Fibroblast of the aortic adventitia (primary cell): ENCODE measurements at places on chromosomes 4 and X.

DNA sequence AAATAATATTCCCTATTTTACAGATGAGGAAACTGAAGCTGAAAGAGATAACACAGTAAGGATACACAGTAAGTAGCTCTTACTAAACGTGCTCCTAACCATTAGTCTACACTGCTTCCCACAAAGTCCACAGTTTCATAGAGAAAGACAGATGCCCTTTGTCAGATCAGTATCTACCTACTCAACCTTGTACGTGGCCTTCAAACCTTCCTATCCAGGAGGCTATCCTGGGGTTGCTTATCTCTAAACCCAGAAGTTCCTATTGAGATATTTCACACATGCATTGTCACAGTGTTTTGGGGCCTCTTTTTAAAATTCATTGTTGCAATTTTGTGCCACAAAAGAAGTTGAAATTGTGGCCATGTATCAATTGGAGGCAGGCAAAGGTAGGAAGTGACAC lies 208.0 kb downstream of the ENOX2 start:
- no peak for DNase-seq

GRCh38 chr4:140213749-140214148 lies 59.8 kb upstream of the MAML3 start:
- peak; percentile 36 for DNase-seq

DNA sequence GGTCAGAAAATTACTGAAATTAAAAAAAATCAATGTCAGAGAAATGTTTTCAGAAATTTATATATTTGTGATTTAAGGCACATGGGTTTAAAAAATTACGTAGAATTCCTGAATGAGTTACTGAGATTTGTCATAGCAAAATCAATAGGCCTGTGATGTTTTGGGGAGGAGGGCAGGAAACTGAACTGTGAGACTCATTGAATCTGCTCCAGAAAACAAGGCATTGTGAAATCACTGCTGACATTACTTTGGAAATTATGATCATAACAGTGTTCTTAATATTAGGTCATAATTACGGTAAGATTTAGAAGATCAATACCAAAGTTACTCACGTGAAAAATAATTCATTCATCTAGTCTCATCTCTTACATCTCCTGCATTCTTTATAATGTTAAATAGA lies 5.3 kb downstream of the FGF5 start:
- peak; percentile 53 for DNase-seq

- DNase-seq, result no peak
Measured at GRCh38 chrX:21698272-21698671, 40.1 kb upstream of the KLHL34 start.

GRCh38 chr4:129264008-129264657 lies 168.2 kb downstream of the C4orf33 start:
- no peak for DNase-seq

DNA sequence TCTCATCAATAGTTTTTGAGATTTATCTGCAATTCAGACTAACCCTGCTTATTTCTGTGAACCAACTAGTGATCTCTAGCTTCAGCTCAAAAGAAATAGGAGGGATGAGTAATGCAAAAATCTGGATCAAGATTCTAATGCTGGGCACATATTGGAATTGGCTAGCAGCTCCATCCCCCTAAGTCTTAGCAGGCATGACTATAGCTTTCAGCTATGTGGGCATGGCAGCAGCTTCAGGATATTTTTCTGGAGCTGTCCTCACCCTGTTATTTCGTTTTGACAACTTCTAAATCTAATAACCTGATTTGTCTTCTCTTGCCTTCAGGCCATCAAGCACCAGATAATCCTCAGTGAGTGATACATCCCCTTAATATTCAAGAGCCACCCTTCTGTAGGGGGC lies 50.8 kb upstream of the GNPDA2 start:
- DNase-seq, result no peak

- DNase-seq, result no peak
Measured at GRCh38 chrX:10208281-10208856, 51.6 kb downstream of the CLCN4 start.

GRCh38 chrX:50448565-50448964 lies 22.1 kb downstream of the DGKK start:
- DNase-seq, result no peak

- DNase-seq, result peak; percentile 93
Measured at GRCh38 chr4:120801137-120801758, 121.3 kb downstream of the PRDM5 start.

GRCh38 chr4:95263391-95263790 lies 285.4 kb downstream of the UNC5C start:
- no peak for DNase-seq

DNA sequence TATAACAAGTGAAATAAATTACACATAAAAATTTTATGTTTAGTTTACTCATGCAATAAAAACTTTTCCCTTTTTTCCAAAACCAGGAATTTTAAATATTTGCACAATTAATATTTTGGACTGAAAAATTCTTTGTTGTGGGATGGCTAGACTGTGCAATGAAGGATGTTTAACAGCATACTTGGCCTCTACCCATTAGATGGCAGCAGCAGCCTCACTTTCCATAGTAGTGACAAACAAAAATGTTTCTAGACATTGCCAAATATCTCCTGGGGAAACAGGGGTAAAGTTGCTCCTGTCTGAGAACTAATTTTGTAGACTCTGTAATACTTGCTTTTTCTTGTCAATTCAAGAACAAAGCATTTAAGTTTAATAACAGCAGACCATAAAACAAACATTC lies 49.8 kb downstream of the SCLT1 start:
- peak; percentile 42 for DNase-seq

DNA sequence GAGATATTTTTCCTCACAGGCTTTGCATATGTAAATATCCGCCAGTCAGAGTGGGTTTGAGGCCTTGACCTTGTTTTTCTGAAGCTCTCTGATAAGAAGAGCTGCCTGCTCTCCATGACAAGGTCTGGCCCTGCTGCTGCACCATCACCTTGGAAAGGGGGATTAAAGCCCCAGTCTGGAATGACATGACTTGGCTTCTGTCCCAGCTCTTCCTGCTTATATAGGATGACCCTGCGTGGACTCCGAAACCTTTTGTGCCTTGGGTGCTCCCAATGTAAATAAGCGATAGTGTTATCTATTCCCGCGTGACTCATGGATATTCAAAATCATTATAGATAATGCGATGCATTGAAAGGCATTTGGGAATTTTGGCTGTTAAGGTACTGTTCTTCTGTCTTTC lies 139.3 kb downstream of the BMPR1B start:
- no peak for DNase-seq

- DNase-seq, result no peak
Measured at GRCh38 chrX:49072712-49073095, 1.1 kb downstream of the PRAF2 start.

- no peak for DNase-seq
Measured at GRCh38 chrX:20796450-20796849, 529.7 kb upstream of the RPS6KA3 start.

DNA sequence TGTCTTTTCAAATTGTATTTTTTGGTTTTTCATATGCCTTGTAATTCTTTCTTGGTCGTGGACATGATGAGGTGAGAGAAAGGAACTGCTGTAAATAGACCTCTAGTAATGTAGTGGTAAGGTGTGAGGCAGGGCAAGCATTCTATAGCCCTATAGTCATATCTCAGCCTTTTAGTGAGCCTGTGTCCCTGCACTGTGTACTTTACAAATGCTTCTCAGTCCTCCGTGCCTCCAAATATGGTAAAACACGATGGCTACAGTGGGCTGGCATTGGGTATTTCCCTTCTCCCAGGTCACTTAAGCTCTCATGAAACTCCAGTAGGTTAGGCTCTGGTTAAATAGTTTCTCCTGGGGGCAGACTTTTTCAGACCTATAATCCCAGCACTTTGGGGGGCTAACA lies 57.9 kb upstream of the PLS3 start:
- no peak for DNase-seq

DNA sequence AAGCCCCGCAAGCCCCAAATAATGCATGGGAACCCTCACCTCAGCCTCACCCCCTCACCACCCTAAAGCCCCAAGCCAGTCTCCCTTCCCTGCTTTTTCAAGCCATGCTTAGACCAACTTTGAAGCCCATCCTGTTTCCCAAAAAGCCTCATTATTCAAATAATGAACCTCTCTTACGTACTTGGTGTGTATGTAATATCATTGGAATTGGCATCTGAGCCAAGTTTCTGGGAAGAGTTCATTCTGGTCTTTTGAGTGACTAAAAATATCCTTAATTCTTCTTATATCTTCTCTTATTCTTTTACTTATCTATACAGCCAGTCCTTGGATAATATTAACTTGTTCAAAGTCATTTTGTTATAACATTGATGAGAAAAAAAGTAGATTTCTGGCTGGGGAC lies 875.8 kb upstream of the SLIT2 start:
- peak; percentile 58 for DNase-seq

DNA sequence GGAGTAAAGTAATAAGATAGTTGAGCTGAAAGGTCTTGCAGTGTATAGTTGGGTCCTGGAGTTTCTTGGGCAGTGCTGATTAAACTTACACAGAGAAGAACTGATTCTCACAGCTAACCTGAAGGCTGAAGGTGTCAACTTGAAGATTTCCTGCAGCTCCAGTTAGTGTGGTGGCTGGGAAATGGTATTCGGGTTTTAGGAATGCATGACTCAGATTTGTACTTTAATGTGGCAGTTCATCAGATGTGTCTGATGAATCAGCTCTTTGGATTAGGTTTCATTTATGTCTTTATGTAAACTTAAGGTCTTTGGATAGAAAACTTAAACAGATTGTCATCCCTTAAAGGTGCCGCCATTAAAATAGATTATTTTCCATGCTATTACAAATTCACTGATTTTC lies 200.0 kb downstream of the IL1RAPL1 start:
- DNase-seq, result peak; percentile 40

- DNase-seq, result no peak
Measured at GRCh38 chr4:153522802-153523094, 56.6 kb downstream of the TMEM131L start.

- peak; percentile 32 for DNase-seq
Measured at GRCh38 chr4:142475663-142476062, 370.4 kb downstream of the INPP4B start.

GRCh38 chrX:107448998-107449835 lies at the start of gene FRMPD3:
FRMPD3 (plus strand) TSS chrX:107449652; CDS start chrX:107526589, 76,937 bp downstream.
- DNase-seq, result no peak

DNA sequence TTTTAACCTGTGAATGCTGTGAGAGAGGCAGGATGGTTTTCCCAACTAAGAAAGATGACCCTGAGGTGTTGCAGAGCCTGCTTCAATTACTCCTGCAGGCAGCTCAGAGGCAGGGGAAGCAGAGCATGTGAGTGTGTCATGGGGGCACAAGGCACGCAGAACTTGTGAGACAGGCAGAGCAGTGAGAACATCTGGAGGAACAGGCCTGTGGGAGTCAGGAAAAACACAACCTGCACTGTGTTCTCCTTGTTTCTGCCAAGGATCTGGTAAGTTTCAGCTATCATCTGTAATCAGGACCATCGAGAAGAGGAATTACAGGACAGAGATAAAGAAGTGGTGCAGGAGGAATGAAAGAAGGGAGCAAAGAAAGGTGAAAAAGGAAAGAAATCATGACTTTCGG lies 741.8 kb upstream of the INTU start:
- peak; percentile 16 for DNase-seq

DNA sequence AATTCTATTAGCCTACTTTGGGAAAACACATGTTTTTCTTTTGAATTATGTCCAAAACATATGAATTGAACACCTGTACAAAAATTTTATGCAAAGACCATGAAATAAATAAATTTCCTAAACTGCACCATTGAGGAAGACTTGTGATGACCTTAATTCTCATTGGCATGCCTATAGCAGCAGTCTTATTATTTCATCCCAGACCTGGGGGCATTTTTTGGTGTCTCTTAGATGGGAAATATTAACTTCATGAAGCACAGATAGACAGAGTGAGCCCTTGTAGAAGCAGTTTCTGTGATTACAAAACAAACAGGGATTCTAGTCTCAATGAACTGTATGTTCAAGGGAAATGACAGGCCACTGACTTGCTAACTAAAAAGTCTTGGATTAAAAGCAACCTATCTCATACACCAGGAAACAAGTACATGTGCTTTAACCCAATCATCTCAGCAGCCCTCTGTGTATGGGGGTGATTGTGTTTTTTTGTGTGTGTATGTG lies 32.0 kb upstream of the HPGD start:
- peak; percentile 6 for DNase-seq

DNA sequence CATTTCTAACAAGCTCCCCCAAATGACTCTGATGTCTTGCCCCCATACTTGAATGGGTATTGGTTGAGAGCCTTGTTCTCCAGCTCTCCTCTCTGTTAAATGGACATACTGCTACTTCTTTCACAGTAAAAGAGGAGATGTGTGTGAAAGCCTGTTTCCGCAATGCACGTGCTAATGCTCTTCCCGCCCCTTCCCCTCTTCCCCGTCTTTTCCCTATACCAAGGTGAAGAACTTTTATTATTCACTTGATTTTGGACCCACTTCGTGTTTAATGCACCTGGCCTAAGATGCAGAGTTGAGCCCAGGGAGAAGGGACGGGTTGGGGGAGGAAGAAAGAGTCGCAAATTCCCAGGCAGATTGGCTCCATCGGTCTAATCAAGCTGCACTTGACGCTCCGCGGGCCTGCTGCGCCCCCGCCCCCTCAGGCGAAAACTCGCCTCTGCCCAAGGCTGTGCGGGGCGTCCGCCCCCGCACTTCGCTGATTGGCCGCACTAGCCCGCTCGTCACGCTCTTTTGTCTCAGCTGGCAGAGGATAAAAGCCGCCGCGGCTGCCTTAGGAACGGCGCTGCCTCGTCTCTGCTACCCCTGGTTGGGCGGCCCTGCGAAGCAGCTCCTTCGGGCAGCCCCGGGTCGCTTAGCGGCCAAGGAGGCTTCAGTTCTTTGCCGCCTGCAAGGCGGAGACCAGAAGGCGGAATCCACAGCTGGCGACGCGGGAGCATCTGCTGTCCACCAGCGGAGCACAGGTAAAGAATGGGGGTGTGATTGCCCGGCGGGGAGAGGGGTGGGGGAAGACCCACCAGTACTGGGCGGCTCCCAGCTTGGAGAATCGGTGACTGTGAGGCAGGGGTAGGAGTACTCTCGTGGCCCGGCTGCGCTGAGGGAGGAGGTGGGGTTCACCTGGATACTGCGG lies at the start of gene ZCCHC12:
Gene ZCCHC12 (plus strand): TSS at position 562 of the 910 bp plus-strand sequence. CDS start 1,421 bp downstream, outside the sequence.
- peak; percentile 26 for DNase-seq

- peak; percentile 50 for DNase-seq
Measured at GRCh38 chr4:87317527-87317926, 5.2 kb downstream of the HSD17B13 start.

- DNase-seq, result no peak
Measured at GRCh38 chr4:73103799-73104503, 34.4 kb upstream of the COX18 start.

DNA sequence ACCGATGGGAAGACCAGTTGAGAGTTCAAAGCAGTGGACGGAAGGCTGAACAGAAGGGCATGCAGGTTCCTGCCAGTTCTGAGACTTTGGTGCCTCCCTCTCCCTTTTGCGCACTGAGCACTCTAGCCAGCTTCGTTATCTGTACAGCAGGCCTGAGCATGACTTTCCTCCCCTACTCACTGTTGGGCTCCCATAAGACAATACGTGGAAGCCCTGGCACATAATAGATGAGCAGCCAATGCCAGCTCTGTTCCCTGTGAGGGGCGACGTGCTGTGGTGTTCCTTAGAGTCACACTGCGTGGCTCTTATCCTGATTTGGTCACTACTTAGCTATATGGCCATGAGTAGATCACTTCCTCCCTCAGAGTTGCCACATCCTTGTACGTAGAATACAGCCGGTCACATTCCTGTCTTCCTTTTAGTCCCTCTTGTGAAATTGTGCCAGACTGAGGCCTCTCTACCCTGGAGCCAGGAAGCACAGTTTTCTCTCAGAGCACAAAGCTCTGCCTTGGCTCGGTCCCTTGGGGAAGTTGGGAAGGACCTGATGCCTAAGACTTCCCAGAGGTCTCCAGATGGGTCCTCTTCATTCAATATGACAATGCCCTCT lies 160.4 kb upstream of the MAMLD1 start:
- DNase-seq, result peak; percentile 37
